ENCODE measurements at places on chromosomes 2 and 18.

DNA sequence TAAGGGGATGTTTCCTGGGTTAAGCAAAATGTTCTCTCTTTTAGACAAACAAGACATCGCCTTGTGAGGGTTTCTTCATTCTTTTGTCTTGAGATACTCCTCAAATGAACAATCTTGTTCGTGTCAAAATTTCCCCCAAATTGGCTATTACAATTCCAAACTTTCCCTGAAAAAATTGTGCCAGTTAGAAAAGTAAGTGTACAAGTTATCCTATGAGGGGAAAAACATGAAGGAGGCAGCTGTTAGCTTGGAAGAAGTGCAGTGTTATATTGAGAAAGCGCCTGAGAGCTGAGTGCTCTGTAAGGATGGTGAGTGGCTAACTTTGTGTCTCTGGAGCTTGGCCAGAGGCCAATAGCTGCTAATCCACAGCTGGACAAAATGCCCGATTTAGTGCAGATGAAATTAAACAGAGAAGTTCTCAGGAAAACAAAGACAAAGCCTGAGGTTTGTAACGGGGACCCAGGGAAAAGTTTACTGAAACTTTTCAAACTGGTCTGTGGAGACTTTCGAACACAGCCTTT, 14.1 kb upstream of the PLEKHH2 start:
- DNase-seq: no peak

DNA sequence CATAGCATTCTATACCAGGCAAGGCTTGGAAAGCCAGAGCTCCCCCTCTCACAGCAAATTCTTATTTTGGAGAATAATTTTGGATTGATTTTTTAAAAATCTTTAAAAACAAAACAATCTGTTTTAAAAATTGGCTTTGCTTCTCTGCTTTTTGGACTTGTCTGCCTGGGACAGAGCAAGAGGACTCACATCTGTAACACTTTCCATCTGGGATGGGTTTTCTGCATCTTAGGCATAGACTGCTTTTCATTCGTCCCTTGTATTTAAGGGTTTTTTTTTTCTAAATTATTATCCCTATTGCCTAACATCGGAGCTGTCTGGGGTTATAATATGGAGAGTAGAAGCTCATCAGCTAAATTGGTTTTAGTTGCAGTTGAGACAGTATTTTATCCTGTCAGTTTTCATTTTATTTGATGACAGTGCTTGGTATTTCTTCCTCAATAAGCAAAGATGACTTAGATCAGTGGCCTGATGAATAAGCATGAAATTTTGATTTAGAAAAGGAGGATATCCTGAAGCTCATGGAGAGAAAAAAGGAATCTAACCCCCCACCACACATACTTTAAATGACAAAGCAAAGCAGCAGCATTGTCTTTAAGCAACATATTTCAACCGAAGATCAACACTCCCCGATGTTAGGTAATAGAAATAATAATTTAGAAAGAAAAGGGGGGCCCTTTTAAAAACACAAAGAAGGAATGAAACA, 2.3 kb upstream of the FZD7 start:
- no peak for DNase-seq

- no peak for DNase-seq
Observed at GRCh38 chr18:59990121-59990823, 90.5 kb downstream of the PMAIP1 start.

DNA sequence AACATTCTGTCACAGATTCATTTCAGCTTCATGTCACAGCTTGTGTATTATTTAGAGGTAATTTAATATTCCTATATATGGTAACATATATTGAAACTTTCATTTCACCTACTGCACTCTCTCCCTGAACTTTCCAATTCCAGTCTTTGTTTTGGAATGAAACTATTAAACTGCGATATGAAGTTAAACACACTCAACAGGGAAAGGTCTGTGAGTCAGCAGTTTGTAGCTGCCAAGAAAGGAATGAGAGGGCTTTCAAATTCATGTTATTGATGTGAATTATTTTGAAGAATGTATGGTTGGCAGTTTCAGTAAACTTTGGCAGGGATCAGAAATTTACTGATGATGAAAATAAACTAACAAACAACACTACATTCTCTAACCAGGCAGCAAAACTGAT, 148.3 kb downstream of the HNMT start:
- no peak for DNase-seq

DNA sequence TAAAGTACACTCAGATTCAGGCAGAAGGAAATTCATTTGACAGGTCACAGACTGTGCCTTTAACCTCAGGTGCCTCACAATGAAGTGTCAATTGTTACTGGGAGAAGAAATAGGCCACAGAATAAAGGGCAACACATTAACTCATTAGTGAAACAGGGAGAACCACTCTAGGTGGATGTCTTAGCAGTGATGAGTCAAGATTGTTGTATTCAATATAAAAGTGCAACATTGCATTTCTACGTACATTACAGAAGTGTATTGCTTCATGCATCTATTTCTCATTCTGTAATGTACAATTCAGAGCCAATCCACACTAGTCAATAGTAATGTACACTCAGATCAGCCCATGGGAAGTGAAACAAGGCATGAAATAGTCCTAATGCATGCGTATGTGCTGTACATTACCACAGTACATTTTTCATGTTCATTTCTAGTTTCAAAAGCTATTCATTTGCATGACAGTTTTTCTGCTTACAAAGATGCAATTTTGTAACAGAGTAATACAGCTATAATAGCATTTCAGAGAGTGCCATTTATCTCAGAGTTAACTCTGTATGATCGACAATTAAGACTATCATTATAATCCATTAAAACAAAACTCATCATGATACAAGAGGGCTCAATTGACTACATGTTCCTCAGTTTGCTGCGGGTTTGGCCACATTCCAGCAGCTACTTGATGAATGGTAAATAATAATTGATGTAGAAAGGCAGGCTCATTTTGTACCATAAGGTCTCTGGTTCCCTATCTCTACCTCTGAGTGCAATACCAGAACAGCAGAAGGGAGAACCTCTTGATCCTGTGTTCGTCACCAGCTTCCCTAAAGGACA, 12.2 kb upstream of the ARL5A start:
- no peak for DNase-seq

- DNase-seq: no peak
Observed at GRCh38 chr2:37827455-37827854, 97.6 kb upstream of the RMDN2 start.

- no peak for DNase-seq
Observed at GRCh38 chr18:75530566-75531211, 103.2 kb upstream of the SMIM21 start.

- no peak for DNase-seq
Observed at GRCh38 chr2:157444641-157445040, 752 bp upstream of the CYTIP start.

DNA sequence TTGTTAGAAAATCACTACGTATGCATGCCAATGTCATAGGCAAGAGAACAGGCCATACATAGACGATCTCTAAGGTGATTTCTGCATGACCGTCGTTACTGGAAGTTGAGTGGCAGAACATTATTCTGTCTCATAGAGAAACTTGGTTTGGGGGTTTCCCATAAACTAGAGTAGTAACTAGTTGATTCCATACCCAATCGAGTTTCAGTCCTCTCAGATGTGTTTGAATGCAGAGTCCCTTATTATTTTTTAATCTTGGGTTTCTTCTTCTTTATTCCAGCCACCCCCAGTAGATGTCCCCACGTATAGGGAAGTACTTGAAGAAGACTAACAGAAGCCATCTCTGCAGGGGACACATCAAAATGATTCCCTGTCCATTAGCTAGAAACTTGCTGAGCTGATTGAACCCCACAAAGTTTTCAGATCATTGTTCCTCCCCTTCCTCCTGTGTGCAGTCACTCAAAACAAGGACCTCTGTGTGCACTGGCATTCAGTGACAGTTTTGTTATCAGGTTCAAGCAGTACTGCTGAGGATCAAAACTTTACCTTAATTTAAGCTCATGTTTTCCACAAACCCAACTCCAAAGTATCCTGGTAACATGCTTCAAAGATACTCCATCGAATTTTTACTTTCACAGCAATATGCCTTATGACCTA, 68.4 kb upstream of the CDCA7 start:
- no peak for DNase-seq

Data from neural crest cell (in vitro differentiated cells).